ENCODE measurements at places on chromosomes 1 and 21.

- no peak for DNase-seq
Measured at GRCh38 chr1:9275161-9275560, 17.5 kb upstream of the SPSB1 start.

GRCh38 chr1:27114546-27114945 is 40.4 kb downstream of the SLC9A1 start:
- DNase-seq, result no peak

DNA sequence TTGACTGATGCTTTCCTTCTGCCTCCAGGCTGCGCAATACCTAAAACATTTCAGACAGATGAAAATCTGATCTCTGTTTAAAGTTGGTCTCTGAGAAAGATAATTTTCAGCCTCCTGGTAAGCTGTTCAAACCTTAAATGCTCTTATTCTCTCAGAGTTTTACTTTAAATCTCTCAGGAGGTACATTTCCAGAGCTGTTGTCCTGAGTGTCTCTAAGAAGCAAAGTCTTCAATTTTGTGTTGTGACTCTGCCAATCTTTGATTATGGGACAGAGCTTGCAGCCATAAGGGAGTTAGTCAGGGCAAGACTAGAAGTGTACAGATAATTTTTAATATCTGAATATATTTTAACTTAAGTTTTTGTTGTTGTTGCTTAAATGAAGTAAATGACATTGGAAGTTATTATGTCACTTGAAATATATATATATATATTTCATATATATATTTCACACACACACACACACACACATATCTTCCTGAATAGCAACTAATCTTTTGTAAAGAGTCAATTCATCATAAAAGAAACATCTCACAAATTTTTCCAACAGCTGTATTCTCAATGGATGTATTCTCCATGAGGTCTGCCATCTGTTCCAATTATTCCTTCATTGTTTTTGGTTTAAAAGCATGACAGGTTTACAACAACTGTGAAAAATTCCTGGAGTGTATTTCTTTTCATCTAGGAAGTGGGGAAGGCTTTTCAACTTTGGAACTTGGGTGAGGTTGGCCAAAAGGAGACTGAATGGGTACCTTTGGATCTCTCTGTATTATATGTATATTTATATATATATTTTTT is 259.4 kb downstream of the BACH1 start:
- no peak for DNase-seq

GRCh38 chr1:66876664-66877063 is 48.0 kb downstream of the DNAI4 start:
- no peak for DNase-seq

GRCh38 chr1:211331011-211331709 is 4.5 kb downstream of the TRAF5 start:
- DNase-seq, result no peak

GRCh38 chr1:165876121-165876520 is 48.7 kb downstream of the UCK2 start:
- no peak for DNase-seq
